Activated T-helper 2 cell treated with anti-CD3 and anti-CD28 coated beads, Interferon-gamma antibody, Interleukin-2, Interleukin-4, amounts not matched to agents 10 μg/mL and 5 μg/mL and 100 μg/mL, durations not matched to agents 14 hours and 24 hours and 36 hours (primary cell): ENCODE measurements at places on chromosomes 5 and 9. TPM values are rescaled to one million over a fixed set of nuclear protein-coding genes. Genes with fewer than 3 reads are reported as not detected.

- no peak overlapping the region for H3K27ac ChIP-seq
- H3K36me3 ChIP-seq = no peaks in the 10 kb centered on the region
- DNase-seq = no peak
- H3K4me3 ChIP-seq = no peak overlapping the region
These were observed 393.6 kb downstream of the SPOCK1 start for GRCh38 chr5:137105351-137106035.

The LHX3 gene
- not detected in 2 replicates for total RNA-seq

The PCDHB16 gene
- total RNA-seq = not detected in 2 replicates

GRCh38 chr9:38181232-38181631 lies 112.2 kb upstream of the SHB start:
- peaks cover 9% of the 10 kb centered on the region for H3K4me1 ChIP-seq
- H3K27ac ChIP-seq = no peak overlapping the region
- no peak for DNase-seq

DNA sequence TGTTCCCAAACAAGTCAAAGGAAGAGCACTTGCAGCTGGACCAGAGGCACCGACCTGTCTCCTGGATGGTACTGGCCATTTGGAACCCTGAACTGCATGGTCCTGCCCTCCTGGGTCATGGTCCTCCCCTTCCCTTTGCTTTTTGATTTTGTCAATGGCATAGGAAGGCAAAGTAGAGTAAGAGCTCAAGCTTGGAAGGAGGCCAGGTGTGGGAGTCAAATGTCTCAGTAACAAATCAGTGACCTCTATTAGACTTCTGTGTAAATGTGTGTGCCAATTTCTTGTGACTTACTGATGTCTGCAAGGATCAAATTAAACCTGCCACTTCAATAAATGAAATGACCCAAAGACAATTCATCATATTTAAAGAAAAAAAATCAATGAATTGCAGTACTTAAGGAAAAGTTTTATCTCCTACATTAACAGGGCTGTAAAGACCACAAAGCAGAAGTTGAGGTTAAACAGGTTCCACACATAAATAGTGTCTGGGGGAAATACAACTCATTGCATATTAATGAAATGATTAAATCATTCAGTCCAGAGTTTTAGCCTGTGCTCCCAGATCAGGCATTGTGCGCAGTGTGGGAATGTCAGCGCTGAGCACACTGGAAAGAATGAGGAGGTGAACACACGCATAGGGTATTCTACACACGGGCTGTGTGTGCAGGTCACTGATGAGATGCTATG lies 32.7 kb downstream of the OSMR start:
- no peak overlapping the region for H3K4me3 ChIP-seq
- no peaks in the 10 kb centered on the region for H3K4me1 ChIP-seq
- no peak for DNase-seq
- no peak overlapping the region for H3K27ac ChIP-seq
- no peaks in the 10 kb centered on the region for H3K36me3 ChIP-seq

The NRG2 gene
- total RNA-seq = 0.09 TPM in 1 of 2 replicates, not detected in the other

GRCh38 chr9:82555431-82556051 lies 507.4 kb downstream of the RASEF start:
- H3K4me3 ChIP-seq = no peak overlapping the region
- no peaks in the 10 kb centered on the region for H3K36me3 ChIP-seq
- H3K27ac ChIP-seq = no peak overlapping the region
- no peak for DNase-seq
- H3K4me1 ChIP-seq = no peaks in the 10 kb centered on the region

- H3K36me3 ChIP-seq = no peaks in the 10 kb centered on the region
- peaks cover 6% of the 10 kb centered on the region for H3K27me3 ChIP-seq
- no peak overlapping the region for H3K4me3 ChIP-seq
These were observed 175.5 kb upstream of the SPRY4 start for GRCh38 chr5:142500227-142500905.
